ENCODE measurements at places on chromosomes 5 and 9. TPM values are rescaled to one million over a fixed set of nuclear protein-coding genes. Genes with fewer than 3 reads are reported as not detected.

DNA sequence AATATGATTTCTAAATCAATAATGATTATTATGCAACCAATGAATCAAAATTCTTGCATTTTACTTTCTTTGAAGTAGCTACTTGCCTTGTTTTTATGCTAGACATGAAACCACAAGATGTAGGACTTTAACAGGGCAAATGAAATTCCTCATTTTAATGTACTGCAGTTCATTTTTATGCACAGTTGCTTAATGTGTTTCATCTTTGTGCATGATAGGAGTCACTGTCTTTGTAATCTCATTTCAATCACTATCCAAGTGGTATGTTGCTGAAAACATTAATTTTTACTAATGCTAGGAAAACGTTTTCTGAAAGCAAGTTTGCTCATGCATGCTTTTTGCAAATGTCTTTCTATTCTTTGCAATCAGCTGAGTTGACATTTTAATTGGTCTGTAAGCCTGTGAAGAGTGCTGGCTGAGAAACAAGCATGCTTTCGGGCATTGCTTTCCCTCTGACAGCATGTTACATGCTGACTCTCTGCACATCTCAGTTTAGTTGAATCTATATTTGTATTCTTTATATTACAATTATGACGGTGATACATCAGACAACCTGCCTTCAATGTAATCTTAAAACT, 535.0 kb upstream of the CDH18 start:
- H3K27me3 ChIP-seq = no peaks in the 10 kb centered on the region
- no peaks in the 10 kb centered on the region for H3K4me1 ChIP-seq
- no peak for DNase-seq
- no peaks in the 10 kb centered on the region for H3K36me3 ChIP-seq
- H3K27ac ChIP-seq = no peak overlapping the region

DNA sequence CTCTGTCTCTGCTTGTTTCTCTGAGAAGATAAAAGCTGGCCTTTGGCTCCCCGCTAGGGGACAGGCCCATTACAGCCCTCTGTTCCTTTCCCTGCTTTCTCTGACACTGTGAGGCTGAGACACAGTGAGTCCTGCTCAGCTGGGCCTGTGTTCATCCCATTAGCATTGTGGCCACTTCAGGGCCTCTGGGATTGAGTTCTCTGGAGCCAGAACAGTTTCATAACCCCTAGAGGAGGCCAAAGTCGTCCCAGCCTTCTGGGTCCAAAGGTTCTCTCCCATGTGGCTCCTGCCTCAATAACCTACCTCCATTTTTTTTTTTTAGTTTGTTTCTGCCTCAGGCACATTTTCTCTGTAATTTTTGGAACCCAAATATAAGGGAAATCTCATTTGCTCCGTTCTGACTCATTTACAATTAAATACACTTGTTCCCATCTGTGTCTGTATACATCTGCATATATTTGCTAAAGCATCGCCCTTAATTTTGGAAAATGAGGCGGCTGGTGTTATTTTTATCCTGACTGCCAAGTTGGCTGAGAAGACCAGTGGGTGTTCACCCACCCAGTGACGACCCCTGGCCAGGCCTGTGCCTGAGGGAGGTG, 27.3 kb upstream of the CTNNA1 start:
- H3K27me3 ChIP-seq = peaks cover 2% of the 10 kb centered on the region
- H3K4me3 ChIP-seq = no peak overlapping the region
- DNase-seq = no peak
- H3K36me3 ChIP-seq = no peaks in the 10 kb centered on the region
- H3K27ac ChIP-seq = peak overlapping the region; percentile 43
- peaks cover 20% of the 10 kb centered on the region for H3K4me1 ChIP-seq

GRCh38 chr5:137220523-137220927, 278.6 kb downstream of the SPOCK1 start:
- no peak overlapping the region for H3K4me3 ChIP-seq
- no peaks in the 10 kb centered on the region for H3K27me3 ChIP-seq
- H3K27ac ChIP-seq = no peak overlapping the region
- no peaks in the 10 kb centered on the region for H3K36me3 ChIP-seq
- H3K4me1 ChIP-seq = peaks cover 14% of the 10 kb centered on the region
- DNase-seq = no peak

GRCh38 chr5:25387953-25388352, 743.2 kb upstream of the CDH10 start:
- H3K4me1 ChIP-seq = no peaks in the 10 kb centered on the region
- no peak overlapping the region for H3K27ac ChIP-seq
- DNase-seq = no peak
- H3K27me3 ChIP-seq = no peaks in the 10 kb centered on the region
- no peak overlapping the region for H3K4me3 ChIP-seq

DNA sequence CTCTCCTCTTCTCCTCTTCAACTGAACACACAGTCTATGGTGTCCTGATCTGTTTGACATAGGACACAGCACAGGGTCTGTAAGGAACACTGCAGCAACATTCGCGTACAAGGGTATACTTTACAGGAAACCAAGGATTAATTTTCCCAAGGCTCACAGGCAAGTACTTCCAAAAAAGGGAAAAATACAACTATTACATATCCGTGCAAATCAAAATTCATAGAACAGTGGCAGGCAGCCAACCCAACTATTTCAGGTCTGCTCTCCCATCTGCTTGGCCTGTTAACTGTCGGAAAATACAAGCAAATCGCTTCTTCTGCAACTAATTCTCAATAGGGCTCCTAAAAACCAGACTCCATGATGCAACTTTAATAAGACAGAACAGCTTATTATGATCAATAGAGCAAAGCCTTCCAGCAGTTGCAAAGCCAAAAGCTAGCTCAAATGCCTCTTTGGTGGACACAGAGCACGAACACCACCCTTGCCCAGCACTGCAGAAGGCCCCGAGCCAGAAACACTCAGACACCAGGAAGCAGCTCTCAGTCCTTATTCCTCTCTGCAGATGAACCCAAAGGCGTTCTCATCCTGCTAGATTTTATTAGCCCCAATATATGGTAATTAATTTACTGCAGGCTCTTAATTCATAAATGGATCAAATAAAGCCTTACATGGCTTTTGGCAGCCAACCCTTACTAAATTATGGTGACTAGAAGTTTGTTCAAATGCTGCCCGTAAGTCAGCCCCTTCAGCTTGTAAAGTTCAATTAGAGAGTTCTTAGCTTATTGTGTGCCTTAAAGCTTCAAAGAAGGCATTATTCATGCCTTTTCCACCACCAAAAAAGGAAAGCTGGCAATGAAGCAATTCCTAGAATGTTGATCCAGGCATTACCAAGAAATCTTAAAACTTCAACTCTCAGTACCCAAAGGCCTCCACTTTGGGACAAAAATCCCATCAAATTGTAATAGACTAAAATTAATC, 68.8 kb downstream of the ZNF608 start:
- H3K36me3 ChIP-seq = peaks cover 7% of the 10 kb centered on the region
- peaks cover 50% of the 10 kb centered on the region for H3K4me1 ChIP-seq
- DNase-seq = no peak
- H3K27me3 ChIP-seq = no peaks in the 10 kb centered on the region

DNA sequence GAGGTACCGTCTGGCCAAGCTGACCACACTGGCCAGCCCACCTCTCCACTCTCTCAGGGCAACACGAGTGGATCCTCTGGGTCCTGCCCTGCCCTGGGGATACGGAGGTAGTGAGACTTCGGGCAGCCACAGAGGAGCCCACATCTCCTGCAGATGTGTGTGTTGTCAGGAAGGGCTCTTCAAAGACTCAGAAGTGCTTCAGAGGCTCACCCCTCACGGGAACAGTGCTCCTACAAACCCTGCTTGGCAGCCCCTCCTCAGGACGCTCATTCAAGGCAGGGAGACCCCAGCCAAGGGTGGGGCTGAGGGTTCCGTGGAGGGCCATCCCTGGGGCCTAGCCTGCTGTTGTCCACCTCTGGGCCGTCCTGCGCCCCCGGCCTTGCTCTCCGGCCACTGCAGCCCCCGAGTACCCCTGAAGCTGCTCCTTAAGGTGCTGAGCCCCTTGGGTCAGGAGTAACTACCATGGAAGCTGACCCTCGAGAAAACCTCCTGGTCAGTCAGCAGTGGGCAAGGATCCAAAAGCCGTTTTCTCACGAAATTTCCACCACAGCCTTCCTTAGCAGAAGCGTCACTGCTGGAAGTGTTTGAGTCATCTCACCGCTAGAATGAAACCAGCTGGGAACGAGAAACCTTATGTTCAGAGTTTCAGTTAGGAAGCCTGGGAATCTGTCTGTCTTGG, 23.2 kb upstream of the LRRC14B start:
- DNase-seq = no peak
- no peaks in the 10 kb centered on the region for H3K27me3 ChIP-seq
- H3K4me3 ChIP-seq = peak overlapping the region; percentile 49
- peaks cover 40% of the 10 kb centered on the region for H3K4me1 ChIP-seq

- no peak for DNase-seq
- H3K4me3 ChIP-seq = no peak overlapping the region
- H3K36me3 ChIP-seq = no peaks in the 10 kb centered on the region
- no peak overlapping the region for H3K27ac ChIP-seq
These were observed 184.4 kb downstream of the ISL1 start for GRCh38 chr5:51567636-51568035.

DNA sequence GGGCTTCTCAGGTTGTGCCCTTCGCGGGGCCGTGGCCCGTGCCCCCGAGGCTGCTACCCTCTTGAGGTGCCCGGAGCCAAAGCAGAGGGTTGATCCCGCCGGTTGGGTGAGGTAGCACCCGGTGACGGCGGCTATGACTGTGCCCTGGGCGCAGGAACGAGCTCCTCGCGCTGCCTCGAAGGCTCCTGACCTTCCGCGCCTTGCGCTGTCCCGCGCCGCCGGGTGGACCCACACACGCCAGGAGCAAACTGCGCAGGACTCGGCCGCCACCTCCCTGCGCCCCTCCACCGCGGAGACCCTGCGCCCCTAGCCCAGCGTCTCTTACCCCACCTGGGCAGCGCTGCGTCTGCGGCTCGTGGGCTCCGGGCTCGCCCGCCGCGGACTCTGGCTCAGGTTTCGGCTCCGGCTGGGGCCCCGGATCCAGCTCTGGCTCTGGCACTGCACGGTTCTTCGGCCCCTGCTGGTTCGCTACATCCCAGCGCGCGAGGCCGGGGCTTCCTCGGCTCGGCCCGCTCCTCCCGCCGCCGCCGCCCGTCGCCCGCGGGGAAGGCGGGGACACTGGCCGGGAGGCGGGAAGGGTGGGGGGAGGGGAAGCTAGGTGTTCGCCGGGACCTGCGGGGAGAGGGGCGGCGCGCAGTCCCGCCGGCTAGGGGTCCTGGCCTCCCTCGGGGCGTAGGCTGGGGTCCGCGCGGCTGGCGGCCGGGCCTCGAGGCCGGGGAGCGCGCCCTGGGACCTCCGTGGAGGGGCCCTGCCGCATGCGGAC, 5.4 kb upstream of the PITX1 start:
- no peak overlapping the region for H3K27ac ChIP-seq
- no peak for DNase-seq
- H3K4me1 ChIP-seq = peaks cover 5% of the 10 kb centered on the region
- H3K27me3 ChIP-seq = peaks cover 86% of the 10 kb centered on the region
- no peak overlapping the region for H3K4me3 ChIP-seq

DNA sequence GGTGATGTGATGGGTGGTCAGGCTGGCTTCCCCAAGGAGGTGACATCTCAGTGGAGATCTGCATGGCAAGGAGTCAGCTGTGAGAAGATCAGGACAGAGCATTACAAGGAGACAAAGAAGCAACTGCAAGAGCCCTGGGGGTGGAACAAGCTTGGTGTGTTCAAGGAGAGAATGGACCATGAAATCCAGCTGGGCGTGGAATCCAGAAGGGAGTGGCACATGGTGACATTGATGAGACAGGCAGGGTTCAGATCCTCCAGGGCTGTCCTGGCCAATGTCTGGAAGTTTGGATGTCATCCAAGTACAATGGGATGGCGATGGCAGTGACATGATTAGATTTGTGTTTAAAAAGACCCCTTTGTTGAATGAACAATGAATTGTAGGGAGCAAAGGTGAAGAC, 175.6 kb downstream of the MACROH2A1 start:
- H3K27ac ChIP-seq = no peak overlapping the region
- H3K4me1 ChIP-seq = peaks cover 2% of the 10 kb centered on the region
- H3K4me3 ChIP-seq = no peak overlapping the region
- peak; percentile 15 for DNase-seq
- no peaks in the 10 kb centered on the region for H3K36me3 ChIP-seq
- peaks cover 6% of the 10 kb centered on the region for H3K27me3 ChIP-seq

GRCh38 chr9:138043411-138044345, 166.1 kb downstream of the CACNA1B start:
- H3K4me1 ChIP-seq = no peaks in the 10 kb centered on the region
- no peaks in the 10 kb centered on the region for H3K27me3 ChIP-seq
- no peaks in the 10 kb centered on the region for H3K36me3 ChIP-seq
- no peak overlapping the region for H3K27ac ChIP-seq
- DNase-seq = peak; percentile 82

DNA sequence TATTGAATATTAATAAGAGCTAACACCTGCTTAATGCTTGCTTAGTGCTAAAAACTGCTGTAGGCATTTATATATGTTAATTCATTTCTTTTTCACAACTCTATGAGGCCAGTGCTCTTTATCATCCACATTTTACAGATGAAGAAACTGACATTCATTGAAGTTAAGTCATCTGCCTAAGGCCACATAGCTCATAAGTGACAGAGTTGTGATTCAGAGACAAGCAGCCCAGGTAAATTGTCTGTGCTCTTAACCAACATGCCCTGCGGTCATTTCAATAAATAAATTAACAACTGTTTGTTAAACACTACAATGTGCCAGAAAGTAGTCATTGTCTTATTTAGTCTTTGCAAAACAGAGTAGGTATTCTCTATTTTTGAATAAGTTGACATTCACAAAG, 1354.4 kb upstream of the C9orf72 start:
- no peak overlapping the region for H3K4me3 ChIP-seq
- no peak overlapping the region for H3K27ac ChIP-seq
- no peaks in the 10 kb centered on the region for H3K4me1 ChIP-seq
- no peaks in the 10 kb centered on the region for H3K36me3 ChIP-seq

DNA sequence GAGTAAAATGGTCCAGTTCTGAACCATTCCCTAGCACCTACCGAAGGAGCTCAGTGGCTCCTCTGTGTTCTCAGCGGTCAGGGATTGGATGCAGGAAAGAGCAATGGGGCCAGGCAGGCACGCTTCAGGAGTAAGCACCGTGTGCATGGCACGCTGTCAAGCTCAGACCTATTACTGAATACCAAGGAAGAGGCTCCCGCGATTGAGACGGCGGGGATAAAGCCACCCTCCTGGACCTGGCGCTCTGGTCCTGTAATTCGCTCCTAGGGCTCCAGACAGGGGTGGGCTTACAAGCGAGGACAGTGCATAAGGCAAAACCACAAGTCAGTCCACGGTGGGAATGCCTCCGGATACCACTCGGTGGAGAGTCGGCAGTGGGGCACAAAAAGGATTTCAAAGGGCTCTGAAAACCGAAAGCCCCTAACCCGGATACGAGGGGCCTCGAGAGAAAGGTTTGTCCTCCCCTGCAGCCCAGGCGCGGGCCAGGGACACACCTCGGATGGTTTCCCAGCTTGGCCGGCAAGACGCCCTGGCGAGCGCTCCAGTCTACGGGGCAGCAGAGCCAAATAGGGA, 988 bp downstream of the OXCT1 start:
- peaks cover 4% of the 10 kb centered on the region for H3K36me3 ChIP-seq
- DNase-seq = no peak
- H3K4me3 ChIP-seq = peak overlapping the region; percentile 91
- H3K4me1 ChIP-seq = peaks cover 43% of the 10 kb centered on the region
- H3K27ac ChIP-seq = peak overlapping the region; percentile 89
- peaks cover 3% of the 10 kb centered on the region for H3K27me3 ChIP-seq

GRCh38 chr9:69044240-69045219, 9.0 kb downstream of the FXN start:
- no peaks in the 10 kb centered on the region for H3K27me3 ChIP-seq
- DNase-seq = no peak
- peaks cover 50% of the 10 kb centered on the region for H3K4me1 ChIP-seq
- peak overlapping the region; percentile 67 for H3K27ac ChIP-seq

RORB gene
- total RNA-seq = not detected

IFNA13 gene
- total RNA-seq = not detected

KIF20A gene
- total RNA-seq = 16.4 TPM

RAB3C gene
- not detected for total RNA-seq

PRUNE2 gene
- 1.3 TPM for total RNA-seq

PTPN3 gene
- total RNA-seq = 4.7 TPM
